Activated T-cell treated with anti-CD3 and anti-CD28 coated beads, Interleukin-2, amount 50 U/mL, for 72 hours (primary cell): ENCODE measurements at places on chromosomes 4 and X.

- DNase-seq, result no peak
Observed at GRCh38 chrX:8846266-8846665, 45.1 kb upstream of the FAM9A start.

DNA sequence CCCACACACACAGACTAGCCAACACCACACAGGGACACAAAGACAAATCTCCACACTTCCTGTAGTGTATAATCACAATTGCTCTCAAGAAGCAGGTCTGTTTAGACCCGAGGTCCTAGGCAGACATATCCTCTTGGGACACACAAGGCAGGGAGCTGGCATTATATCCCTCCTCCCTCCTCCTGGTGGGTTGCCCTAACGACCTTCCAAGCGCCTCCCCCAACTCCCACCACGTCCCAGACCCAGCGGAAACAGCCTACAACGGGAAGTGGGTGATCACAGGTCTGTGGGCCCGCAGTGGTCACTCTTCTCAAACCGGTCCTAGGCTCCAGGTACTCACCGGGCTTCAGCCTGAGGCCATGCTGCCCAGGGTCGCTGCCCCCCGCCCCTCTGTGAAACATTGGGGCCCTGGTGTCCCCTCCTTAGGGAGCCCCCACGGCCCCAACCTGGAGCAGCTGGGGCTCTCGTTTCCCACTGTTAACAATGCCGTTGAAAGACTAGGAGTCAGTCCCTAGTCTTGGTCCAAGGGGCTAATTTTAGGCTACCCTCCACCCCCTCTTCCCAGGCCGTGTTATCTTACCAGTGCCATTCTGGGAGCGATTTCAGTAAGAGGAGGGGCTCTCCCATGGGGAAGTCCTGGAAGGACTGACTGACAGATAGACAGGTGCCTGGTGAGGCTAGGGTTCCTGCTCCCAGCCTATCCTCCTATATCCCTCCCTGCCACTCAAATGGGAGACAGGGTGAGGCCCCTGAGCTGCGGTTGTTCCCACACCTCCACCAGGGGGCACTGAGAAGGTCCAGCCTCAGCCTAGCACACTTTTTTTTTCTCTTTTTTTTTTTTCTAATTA is at the start of gene ASB12:
TSS of gene ASB12 (minus strand) at position 485 of the 848 bp plus-strand sequence. CDS start 4,957 bp downstream, outside the sequence.
- no peak for DNase-seq

GRCh38 chr4:62004881-62005280 is 804.8 kb downstream of the ADGRL3 start:
- DNase-seq, result no peak

GRCh38 chr4:140603286-140603685 is 34.5 kb upstream of the UCP1 start:
- DNase-seq, result no peak

DNA sequence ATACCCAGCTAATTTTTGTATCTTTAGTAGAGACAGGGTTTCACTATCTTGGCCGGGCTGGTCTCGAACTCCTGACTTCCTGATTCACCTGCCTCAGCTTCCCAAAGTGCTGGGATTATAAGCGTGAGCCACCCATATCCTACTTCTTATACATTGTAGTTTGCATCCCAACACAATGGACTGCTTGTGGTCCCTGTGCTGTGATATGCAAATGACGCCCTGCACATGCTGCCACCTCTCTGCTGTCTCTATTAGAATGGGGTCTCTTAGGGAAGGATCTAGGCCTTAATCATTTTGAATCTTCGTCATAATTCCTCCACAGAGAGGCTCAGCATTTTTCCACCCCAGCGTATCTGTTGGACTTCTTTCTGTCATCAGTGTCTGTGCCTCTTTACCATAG is 595.9 kb downstream of the ADGRL3 start:
- DNase-seq, result no peak

DNA sequence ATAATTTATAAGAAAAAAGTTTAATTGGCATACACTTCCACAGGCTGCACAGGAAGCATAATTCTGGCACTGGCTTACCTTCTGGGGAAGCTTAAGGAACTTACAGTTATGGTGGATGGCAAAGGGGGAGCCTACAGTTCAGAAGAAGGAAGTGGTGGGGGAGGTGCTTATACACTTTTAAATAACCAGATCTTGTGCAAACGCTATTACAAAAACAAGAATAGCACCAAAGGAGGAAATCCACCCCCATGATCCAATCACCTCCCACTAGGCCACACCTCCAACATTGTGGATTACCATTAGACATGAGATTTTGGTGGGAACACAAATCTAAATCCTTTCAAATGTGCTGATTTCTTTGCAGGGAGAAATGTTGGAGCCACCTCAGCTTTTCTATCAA is 287.7 kb downstream of the CPXCR1 start:
- DNase-seq, result no peak

DNA sequence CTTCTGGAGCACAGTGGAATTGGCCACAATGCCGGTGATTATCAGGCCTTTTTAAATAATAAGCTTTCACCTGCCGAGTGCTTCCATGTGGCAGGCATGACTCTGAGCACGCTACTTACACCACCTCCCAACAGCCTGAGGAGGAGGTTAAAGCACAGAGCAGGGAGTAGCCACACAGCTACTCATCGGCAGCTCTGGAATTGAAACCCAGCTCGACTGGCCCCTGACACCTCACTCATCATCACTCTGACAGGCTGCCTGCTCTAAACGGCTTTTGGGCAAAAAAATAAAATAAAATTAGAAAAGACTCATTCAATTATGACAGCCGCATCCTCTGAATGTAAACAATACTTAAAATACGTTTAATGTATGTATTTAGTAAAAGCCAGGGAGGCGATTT is 326.4 kb upstream of the NOCT start:
- no peak for DNase-seq

GRCh38 chrX:84487365-84488353 is 14.6 kb downstream of the HDX start:
- no peak for DNase-seq

DNA sequence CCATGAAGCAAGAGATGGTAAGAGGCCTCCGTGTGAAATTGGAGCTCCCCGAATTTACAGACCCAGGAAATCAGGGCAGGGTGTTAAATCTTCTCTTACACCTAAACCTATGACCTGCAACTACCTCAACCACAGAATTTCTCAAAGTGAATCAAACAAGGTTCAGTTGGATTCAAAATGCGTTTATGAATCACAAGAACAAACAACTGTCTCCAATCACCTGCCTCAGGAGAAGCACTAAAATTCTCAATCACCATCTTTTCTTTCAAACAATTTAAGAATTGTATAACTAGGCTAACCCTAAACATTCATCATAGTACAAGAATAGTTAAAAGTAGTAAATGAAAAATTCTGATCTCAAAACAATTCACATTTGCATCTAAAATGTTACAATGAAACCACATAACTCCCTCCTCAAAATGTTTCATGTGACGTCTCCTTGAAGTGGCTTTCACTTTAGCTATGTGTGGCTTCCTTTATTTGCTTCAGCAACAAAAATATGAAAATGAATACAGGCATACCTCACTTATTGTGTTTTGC is 19.2 kb downstream of the PPP3CA start:
- peak; percentile 24 for DNase-seq

DNA sequence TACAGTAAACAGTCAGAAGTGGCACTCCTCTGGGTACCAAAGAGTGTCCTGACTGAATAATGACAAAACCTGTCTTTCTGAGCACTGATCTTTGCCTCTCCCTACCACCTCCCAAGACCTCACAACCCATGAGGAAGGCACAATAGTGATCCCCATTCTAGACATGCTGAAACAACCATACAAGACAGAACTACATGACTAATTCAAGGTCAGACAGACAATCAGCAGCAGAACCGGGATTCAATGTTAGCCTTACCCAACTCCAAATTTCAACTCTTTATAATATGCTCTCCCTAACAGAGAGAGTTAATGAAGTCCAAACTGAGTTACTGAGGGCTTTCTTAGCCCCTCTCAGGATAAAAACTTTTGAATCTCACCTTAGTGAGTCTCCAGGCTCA is 71.0 kb downstream of the IRF2 start:
- DNase-seq, result no peak

DNA sequence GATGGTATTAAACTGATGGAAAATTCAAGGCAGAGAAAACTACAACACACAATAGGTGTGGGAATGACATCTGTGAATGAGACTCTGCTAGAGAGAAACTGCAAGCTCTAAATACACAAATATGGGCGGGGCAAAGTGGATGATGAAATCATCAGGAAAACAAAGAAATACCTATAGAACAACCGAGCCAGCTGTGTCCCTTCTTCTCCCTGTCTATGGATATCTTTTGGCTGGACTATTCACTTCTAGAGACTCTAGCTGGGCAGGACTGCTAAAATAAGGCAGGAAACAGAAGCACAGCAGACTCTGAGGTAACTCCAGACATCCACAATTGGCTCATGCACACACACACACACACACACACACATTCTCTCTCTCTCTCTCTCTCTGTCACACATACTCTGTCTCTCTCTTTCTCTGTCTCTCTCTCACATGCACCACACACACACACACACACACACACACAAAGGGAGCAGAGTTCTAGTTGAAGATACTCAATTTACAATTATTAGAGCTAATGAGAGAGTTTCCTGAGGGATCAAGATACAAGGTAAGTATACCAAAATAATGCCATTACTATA is 27.2 kb upstream of the EDNRA start:
- no peak for DNase-seq

- DNase-seq, result no peak
Observed at GRCh38 chr4:153513596-153513995, 47.4 kb downstream of the TMEM131L start.

- no peak for DNase-seq
Observed at GRCh38 chr4:173237762-173238161, 69.2 kb downstream of the GALNT7 start.

DNA sequence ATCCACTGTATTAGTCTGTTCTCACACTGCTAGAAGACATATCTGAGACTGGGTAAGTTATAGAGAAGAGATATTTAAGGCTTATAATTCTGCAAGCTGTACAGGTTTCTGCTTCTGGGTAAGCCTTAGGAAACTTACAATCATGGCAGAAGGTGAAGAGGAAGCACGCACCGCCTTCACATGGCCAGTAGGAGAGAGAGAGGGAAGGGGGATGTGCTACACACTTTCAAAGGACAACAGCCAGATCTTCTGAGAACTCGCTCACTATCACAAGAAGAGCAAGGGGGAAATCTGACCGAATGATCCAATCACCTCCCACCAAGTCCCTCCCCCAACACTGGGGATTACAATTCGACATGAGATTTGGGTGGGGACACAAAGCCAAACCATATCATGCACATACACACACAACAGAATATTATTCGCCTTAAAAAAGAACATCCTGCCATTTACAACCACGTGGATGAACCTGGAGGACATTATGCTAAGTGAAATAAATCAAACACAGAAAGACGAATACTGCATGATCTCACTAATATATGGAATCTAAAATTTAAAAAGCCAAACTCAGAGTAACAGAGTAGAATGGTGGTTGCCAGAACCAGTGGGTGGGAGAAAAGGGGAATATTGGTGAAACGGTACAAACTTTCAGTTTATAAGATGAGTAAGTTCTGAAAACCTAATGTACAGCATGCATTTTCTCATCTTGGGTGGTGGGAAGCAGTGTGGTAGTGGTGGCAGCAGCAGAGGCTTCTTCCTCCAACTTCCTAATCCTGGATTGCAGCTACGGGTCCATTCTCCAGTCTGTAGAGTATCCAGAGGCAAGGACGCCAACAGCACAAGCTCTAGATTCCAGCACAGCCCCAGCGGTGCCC is 12.8 kb downstream of the FRYL start:
- DNase-seq, result no peak

- DNase-seq, result no peak
Observed at GRCh38 chr4:26622913-26623312, 39.0 kb downstream of the TBC1D19 start.

DNA sequence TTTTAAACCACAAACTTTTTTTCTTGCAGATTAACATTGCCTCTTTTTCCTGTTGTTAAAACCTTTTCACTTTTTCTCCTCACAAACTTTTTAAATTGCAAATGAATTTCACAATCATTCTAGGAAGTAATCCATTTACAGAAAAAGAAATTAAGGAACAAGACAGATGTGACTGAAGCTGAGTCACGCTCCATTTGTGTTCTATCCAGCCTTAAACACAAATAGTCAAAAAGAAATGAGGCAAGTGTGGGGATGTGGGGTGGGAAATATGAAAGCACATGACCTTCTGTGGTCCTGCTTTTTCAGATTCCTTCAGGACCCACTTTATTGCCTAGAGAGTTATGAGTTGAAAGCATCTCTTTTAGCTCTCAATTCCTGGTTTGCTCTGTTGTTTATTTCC is 197.0 kb downstream of the ADGRL3 start:
- no peak for DNase-seq

DNA sequence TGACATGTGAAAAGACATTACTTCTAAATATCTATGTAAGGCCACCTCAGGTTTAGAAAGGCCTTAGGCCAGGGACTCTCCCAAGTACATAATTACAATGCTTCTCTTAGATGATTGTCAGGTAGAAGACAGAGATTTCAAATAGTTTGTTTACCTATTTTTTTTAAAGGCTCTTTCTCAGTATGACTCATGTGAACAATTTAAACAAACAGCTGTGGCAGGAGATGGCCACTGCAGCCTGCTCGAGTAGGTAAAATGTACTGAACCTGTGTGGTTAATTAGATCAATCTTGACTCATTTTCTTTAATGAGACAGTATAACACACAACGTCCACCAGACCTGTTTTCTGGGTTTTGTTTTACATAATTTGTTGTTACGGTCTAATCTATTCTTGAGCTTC is 50.2 kb downstream of the LEF1 start:
- DNase-seq, result no peak

DNA sequence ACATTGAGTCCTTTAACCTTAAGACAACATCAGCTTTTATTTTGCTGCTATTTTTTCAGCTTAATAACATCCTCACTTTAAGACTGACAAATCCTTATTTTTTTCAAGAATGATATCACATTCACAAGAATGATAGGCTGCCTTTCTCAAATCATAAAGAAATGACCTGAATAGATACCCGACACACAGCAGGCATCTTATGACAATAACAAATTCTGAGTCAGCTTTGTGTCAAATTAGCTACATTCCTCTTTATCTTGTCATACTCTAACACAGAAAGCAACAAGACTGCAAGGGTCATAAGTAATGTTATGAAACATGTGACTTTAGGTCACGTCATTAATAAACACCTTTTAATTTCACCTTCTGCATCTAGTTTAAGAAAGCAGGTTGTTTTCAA is 2387.6 kb downstream of the PCDH7 start:
- no peak for DNase-seq

GRCh38 chr4:18075823-18076433 is 54.4 kb upstream of the LCORL start:
- DNase-seq, result peak; percentile 16

DNA sequence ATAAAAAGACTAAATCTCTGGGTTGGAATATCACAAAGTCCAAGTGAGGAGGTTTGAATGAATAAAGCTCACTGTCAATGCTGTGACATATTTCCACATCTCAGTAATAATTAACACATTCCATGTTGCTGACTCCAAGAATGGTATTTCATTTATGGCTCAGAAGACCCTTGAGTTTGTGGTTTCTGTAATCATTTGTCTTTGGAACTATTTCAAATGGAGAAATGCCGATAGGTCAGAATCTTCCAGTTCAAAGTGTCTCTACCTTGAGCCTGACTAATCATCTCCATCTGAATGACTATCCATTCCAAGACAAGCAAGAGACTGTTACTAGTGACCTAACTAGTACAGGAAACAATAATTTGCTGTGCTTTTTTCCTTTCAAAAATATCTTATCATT is 24.2 kb upstream of the SLC2A9 start:
- no peak for DNase-seq

- no peak for DNase-seq
Observed at GRCh38 chr4:164551713-164552040, 202.3 kb upstream of the SMIM31 start.
